NCI-H748 treated with DMSO at 0.1 percent for 48 hours (cell line): ENCODE measurements at places on chromosomes 12 and 14.

- DNase-seq = no peak
Observed at GRCh38 chr12:30908722-30909348, 17.7 kb upstream of the TSPAN11 start.

DNA sequence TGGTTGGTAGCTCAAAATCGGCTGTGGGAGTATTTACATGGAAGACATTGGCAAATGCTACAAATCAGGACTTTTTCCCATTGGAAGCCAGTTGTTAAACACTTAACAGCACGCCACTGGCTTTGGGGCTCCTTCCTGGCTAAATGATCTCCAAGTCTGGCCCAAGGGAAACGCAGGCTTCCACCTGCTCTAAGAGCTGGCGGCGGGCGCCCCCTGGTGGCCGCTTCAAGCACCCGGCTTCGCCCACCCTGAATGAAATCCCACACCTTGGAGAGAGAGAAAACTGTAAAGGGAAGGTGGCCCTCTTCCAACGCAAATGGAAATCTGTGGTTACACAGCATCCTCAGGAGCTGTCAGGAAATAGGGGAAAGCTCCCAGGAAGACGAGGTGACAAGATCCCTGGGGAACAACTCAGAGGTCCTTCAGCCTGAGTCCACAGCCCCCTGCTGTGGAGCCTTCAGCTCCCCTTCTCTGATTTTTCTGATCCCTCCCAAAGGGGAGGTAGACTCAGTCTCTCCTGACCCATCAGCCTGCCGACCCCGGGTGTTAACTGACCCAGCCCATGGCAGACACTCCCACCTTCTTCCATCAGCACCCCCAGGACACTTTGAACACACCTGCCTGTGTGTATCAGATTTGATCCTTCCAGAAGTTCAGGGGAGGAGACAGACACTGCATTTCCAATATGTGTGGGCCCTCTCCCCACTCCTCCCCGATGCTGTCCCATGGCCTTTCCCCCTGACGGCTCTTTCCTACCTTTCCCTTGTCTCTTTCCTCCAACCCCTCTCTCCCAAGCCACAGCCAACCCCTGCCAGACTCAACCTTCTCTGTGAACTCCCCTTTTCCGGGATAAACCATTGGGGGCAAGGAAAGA is 15.4 kb downstream of the SELPLG start:
- DNase-seq = peak; percentile 43

DNA sequence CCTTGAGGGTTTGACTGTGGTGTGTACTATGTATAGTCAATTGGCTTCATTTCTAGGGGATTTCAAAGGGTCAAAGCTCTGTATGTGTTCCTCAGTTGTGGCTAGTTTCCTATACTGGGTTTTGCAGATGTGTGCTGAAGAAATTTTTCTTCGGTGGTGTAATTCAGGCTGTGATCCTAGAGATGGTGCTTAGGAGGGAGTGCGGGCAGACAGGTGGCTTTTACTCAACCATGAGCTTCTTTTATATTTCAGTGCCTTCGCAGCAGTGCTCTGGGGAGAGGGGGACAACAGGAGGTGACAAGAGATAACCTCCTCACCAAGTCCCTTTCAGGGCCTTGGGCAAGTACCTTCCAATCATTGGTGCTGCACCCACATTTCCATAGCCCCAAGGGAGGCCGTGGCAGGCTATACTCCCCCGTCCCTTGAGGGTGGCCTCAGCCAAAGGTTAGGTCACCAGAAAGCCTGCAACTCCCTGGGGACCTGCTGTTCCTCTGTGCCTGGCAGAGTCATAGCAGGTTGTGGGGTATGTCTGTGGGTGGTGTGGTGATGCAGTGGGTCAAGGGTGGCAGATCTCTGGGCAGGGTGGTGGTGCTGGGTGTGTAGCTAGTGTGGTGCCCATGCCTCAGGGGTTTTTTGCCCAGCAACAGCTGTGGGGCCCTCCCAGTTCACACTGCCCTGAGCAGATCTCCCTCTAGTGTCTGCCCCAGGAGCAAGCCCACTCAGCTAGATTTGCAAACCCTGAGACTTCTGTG is 37.0 kb upstream of the TMX1 start:
- no peak for DNase-seq

DNA sequence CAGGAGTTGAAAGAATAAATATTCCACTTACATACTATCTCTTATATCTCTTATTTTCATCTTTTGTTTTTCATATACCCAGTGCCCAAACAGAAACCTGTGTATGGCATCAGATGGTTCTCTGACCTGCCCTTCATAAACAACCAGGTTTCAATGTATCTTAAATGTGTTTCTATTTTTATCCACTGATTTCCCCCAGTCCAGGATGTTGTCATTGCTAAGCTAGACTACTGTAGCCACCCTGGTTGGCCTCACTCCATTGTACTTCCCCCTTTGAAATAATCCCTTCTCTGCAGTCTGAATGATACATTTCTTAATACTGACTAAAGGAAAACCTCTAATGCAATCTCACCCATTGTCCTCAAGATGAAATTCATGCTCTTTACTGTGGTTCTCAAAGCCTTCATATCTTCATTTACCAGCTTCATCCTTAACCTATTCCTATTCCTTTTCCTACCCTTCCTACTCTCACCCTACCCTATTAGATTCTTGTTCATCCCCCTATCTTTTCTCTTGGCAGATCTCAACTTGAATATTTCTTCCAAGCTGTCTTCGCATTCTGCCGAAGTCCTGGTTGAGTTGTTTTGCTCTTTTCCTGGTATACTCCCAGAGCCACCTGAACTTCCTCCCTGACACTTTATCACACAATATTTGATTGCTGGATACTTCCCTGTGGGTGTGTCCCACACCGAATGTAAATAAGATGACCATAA is 312.4 kb downstream of the FOXG1 start:
- DNase-seq = no peak

GRCh38 chr14:87952307-87953094 is 40.5 kb downstream of the GALC start:
- DNase-seq = no peak

- no peak for DNase-seq
Observed at GRCh38 chr14:99522457-99522891, 41.3 kb downstream of the CCNK start.

DNA sequence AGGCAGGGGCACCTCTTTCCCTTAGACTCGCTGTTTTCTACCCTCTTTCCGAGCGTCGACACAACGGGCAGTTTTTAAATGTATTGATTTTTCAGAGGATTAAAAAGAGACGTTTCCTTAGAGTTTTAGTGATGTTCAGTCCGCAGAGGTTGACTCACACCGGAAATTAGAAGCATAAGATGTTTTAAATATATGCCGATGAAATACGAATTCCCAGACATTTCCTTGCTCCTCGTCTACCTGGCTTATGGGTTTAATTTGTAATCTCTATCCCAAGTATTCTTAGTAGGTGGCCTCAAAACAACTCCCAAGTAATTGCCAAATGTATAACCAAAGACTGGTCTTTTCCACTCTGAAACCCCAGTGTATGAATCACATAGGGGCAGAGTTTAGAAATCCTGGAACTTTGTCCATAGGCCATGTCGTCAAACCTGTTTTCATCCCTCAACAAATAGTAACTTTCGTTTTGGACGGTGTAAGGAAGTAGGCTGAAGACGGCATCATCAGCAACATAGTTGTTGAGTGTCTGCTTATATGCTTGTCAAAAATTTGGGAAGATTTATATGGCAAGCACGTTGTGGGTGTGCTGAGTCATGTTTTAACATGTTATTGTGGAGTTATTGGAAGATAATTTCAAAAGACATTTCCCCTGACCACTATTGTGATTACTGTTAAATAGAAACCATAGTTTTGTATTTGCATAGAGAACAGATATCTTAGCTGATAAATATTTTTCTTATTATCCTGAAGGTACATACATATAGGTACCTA is 824 bp downstream of the TBK1 start:
- peak; percentile 31 for DNase-seq

GRCh38 chr12:117069101-117069797 is 30.0 kb downstream of the TESC start:
- no peak for DNase-seq

DNA sequence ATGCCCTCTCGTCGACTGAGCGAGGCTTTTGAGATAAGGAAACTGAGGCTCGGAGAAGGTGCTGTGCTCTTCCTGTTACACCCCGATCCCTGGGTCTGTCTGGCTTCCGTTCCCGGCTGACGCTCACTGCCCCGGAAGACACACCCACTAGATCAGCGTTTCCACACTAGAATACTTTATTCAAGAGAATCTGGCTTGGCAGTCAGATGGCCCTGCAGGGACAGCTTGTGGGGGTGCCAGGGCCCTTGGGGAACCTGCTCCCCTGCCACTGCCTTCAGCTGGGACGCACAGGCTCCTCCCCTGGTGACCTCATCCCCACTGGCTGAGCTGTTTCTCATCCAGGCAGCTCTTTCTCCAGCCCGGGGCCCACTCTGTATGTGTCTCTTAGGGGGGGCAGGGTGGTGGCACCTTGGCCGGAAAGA is 13.7 kb downstream of the PGF start:
- DNase-seq = no peak

GRCh38 chr12:127290251-127290650 is 976.7 kb upstream of the TMEM132C start:
- no peak for DNase-seq

DNA sequence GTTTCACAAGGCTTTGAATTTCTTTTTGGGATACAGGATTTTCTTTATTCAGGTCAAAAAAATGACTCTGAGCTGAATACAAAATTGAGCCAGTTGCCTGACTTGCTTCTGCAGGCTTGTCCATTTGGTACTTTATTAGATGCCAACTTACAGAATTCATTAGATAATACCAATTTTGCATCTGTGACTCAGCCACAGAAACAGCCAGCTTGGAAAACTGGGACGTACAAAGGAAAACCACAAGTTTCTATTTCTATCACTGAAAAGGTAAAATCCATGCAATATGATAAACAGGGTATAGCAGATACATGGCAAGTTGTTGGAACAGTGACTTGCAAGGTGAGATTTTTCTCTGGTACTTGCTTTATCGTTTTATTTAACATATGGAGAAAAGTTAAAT is 5.8 kb downstream of the AP5M1 start:
- DNase-seq = no peak

DNA sequence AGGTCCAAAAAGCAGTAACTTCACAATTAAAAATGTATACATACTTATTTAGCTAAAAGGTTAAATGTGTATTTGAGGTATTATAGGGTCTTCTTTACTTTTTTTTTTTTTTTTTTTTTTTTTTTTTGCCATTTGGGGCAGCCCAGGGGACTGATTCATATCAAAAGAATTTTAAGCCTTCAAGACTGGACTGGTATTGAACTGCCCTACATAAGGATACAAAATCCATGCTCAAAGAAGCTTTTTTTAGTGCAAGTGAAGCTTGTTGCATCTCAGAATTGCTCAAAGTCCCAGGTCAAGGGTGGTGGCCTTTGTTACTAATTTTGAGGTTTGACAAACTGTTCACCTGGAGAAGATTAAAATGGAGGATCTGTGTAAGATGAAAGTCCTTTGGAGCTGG is 124.0 kb downstream of the APAF1 start:
- DNase-seq = no peak

- no peak for DNase-seq
Observed at GRCh38 chr12:60257063-60257462, 661.2 kb downstream of the SLC16A7 start.

- no peak for DNase-seq
Observed at GRCh38 chr14:81991998-81992397, 458.3 kb upstream of the SEL1L start.

- DNase-seq = no peak
Observed at GRCh38 chr12:131525795-131526508, 184.9 kb upstream of the SFSWAP start.

DNA sequence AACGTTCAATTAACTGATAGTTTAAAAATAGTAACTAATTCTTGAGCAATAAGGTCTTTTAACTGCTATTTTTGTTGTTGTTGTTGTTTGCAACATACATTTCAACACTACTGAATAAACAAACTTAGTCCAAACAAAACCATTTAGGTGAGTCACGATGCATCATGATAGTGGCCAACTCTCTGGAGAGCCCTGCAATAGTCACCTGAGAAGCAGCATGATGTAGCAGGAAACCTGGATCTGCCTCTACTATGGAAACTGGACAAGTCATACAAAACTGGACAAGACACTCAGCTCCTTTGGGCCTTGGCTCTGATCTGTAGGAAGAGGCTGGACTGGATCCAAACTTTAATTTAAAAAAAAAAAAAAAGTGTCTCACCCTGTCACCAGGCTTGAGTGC is 117.3 kb downstream of the MED13L start:
- no peak for DNase-seq

- DNase-seq = no peak
Observed at GRCh38 chr12:51847643-51848325, 734 bp downstream of the FIGNL2 start.

DNA sequence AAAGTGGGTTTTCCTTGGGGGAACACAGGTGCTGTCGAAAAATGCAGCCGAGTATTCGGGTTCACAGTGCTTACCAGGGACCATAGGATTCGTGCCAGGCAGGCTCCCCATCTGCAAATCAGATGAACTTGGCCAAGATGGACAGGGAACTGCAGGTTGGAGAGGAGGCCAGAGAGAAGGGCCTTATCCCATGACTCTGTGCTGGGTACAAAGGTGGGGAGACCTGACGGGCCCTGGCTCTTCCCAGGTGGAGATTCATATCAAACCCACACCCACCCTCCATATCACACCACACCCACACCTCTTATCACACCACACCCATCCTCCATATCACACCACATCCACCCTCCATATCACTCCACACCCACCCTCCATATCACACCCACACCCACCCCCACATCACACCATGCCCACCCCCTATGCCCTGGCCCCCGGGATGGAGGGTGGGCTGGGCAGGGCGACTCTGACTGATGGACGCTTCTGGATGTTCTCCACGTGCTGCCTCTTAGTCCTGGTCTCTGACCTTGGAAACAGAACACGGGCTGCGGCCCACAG is 319.7 kb downstream of the ADGRD1 start:
- DNase-seq = no peak

DNA sequence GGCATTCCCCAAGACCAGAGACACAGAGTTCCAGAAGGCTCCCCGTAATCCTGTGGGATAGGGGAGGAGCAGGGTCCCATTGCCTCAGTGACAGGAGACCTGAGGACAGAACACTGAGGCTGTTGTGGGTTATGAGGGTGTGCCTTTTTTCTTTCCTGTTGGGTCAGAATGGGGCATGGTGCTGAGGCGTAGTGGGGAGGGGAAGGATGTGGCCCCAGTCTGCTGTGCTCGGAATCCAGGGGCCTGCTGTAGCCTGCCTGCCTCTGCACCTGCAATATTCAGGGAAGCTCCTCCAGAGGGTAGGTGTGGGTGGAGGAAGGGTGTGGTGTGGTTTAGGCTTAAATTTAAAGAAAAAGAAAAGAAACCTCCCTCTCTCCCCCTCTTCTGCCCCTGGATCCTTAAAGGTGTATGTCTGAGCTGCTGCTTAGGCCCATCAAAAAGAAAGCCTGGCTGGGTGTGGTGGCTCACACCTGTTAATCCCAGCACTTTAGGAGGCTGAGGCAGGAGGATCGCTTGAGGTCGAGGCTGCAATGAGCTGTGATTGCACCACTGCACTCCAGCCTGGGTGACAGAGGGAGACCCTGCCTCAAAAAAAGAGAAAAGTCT is 18.7 kb downstream of the PLEKHG3 start:
- no peak for DNase-seq

GRCh38 chr12:29591140-29592020 is 93.9 kb upstream of the OVCH1 start:
- DNase-seq = no peak

GRCh38 chr12:63935361-63935760 is 90.9 kb downstream of the SRGAP1 start:
- DNase-seq = no peak

GRCh38 chr12:46459861-46460545 is 87.4 kb upstream of the SLC38A2 start:
- no peak for DNase-seq
